NCI-H1694 (cell line): ENCODE measurements at places on chromosomes 6 and 20.

DNA sequence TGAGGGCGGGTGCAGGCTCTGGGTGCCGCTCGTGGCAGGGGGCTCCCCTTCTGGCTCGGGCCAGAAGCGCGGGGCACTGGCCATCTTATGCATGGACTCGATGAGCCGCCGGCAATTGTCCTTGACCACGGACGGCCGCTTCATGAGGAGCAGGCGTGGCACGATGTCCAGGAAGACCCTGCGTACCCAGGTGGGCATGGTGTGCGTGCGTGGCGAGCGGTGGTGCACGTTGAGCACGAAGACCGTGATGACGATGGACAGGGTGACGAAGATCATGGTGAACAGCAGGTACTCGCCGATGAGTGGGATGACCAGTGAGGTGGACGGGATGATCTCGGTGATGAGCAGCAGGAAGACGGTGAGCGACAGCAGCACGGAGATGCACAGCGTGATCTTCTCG is 11.0 kb downstream of the CHRNA4 start:
- DNase-seq: no peak

- DNase-seq: no peak
These were observed 34.4 kb downstream of the ADGRG6 start for GRCh38 chr6:142336183-142336582.

- DNase-seq: no peak
These were observed 131.3 kb upstream of the GMDS start for GRCh38 chr6:2376429-2377355.

DNA sequence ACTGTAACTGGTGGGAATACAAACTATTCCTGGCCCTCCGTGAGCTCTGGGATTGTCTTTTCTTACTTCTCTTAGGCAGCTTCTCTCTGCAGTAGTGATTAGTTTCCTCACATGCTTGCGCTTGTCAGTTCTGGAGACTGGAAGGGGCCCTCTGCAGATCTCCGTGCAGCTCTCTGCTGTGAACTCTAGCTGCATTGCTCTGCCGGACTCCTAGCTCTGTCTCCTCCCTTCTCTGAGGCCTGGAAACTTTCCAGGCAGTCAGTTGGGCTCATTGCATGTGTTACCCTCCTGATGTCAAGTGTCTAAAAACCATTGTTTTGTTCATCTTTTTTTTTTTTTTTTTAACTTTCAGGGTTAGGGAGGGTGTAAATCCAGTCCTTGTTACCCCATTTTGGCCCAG is 102.3 kb downstream of the CTNNBL1 start:
- no peak for DNase-seq

GRCh38 chr6:25034431-25034921 is 98.7 kb upstream of the RIPOR2 start:
- no peak for DNase-seq

DNA sequence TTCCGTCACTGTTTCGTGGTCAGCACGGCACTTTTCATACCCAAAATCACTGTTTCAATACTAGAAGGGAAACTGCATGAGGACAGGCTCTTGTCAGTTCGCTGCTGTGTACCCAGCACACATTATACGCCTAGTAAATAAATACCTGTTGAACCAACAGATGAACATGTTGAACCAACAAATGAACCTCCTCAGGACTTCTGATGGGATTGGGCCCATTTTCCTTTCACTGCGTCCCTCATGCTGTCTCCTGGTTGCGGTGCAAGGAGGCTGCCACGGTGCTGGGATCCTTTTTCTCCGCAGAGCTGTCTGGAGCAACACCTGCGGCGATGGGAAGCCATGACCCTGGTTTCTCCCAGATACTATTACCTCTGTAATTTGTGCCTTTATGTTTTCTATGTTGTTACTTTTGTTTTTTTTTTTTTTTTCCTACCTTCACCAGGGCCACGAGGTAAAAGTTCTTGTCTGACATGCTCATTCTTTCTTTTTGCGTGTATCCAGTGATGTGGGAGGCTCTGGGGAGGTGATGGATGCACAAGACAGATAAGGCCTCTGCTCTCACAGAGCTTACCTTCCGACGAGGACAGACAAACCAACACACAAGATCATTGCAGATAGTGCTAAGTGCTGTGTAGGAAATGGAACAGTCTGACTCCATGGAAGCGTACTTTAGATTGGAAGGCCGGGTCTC is 1.1 kb downstream of the VAPB start:
- DNase-seq: no peak

GRCh38 chr6:22917344-22917743 is 348.0 kb downstream of the HDGFL1 start:
- no peak for DNase-seq

GRCh38 chr6:15550546-15551123 is 112.2 kb downstream of the DTNBP1 start:
- no peak for DNase-seq

- DNase-seq: no peak
These were observed 260.6 kb downstream of the PRL start for GRCh38 chr6:22036275-22036674.

DNA sequence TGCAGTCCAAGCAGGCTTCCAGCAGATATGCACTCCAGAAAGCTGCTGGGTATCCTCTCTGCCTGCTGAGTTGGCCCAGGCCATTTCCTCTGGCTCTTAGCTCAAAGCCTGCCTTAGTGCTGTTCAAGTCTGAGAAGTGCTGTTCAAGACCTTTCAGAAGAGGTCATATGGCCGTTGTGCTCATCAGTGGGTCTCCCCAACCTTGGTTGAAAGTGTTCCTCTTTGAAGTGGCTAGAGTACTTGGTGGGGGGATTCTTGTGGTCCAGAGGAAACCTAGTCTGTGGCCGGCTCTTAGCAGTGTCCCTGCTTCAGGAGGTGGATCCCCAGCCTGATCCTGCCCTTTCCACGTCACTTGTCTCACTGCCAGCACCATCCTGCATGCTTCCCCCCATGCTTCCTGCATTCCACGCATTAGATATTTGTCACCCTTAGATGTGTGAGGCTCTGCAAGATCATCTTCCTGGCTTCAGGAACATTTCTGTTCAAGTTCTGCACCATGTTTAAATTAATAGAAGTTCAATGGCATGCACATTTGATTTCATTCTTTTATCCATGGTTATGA is 105.0 kb downstream of the FIG4 start:
- no peak for DNase-seq

- DNase-seq: no peak
These were observed 24.2 kb upstream of the PNPLA1 start for GRCh38 chr6:36245572-36246061.

GRCh38 chr6:32895006-32895345 is 41.0 kb downstream of the PSMB9 start:
- no peak for DNase-seq

- no peak for DNase-seq
These were observed 48.8 kb downstream of the PRL start for GRCh38 chr6:22247916-22248482.

- no peak for DNase-seq
These were observed 7.8 kb downstream of the HCRTR2 start for GRCh38 chr6:55182016-55182650.

DNA sequence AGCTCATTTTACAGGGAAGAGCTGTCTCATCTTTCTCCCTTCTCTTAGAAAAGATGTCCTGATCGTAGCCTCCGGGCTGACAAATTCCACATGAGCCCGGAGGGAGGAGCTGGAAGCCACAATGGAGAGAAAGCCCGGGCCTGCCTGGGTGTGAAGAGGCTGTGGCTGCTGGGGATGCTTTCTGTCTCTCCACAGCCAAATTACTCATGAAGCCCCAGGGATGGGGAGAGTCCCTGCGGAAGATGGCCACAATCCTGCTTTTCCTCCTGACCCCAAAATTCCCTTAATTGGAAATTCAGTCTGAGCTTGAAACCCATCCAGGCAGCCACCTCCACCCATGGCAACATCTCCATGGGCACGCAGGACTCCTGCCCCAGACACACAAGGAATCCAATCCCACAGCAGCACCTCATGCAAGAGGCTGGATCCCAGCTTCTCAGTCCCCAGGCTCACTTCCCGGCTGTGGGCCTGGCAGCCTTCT is 32.4 kb downstream of the JPH2 start:
- DNase-seq: no peak

DNA sequence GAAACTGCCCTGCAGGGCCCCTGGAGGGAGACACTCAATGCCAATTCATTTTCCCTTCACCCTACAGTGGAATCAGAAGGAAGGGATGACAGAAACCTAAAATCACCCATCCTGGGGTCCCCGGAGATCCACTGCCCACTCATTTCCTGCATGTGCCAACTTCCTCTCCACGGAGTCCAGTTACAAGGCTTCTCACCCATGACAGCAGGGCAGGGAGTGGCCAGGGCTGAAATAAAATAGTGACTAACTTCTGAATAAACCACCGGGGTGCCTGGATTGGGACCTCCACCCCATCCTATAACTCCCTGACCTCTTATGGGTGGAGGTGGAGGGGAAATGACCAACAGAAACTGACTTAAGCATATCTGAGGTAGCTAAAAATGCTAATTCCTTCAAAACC is 362.3 kb downstream of the MAFB start:
- no peak for DNase-seq

GRCh38 chr20:15188415-15188814 is 851.0 kb upstream of the FLRT3 start:
- DNase-seq: no peak

DNA sequence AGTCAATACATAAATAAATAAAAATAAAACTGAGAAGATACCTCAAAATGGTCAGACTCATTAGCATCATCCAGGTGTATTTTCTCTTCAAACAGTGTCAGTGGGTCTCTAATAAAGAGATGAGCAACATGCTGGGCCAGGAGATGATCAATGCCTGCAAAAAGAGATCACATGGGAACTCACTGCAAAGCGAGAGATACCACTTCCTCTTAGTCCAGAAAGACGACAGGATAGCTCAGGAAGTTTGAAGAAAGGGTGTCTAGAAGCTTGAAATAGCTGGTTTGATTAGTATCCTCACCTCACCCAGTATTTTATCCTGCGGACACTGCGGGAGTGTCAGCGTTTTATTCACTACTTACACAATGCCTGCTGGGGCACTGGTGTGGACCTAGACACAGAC is 38.0 kb downstream of the GCLC start:
- DNase-seq: no peak

DNA sequence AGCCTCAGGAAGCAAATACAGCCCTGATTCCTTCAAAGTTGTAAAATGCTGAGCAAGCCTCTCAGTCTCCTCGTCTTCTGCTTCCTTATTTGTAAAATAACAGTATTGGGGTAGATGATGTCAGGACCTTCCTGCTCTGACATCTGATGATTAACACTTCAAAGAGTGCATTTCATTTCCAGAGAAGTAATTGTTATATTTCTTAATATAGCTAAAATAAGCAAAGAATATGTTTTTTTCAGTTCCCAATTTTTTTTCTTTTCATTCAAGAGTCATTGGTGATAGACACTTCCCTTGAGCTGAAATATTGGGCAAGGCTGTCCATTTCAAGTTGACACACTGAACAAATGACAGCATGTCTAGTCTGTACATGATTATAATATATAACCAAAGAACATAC is 53.4 kb downstream of the SLX4IP start:
- DNase-seq: no peak

GRCh38 chr20:20677186-20677585 is 35.3 kb downstream of the RALGAPA2 start:
- DNase-seq: no peak

DNA sequence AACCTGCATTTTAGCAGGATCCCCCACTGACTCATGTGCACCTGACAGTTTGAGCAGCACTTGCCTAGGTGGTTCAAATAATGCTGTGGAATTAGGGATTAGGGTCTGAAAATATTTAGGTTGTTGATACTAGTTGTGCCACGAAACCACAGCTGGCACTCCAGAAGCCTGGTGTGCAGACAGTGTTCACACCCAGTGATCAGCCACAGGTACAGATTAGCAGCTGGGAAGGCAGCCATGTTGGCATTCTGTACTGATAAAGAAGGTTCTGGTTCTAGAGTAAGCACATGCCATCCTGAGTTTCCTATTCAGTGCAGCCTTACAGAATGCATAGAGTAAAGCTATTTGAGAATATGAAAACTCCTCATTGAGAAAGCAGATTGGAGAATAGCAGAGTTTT is 30.1 kb downstream of the TMEM74B start:
- no peak for DNase-seq

DNA sequence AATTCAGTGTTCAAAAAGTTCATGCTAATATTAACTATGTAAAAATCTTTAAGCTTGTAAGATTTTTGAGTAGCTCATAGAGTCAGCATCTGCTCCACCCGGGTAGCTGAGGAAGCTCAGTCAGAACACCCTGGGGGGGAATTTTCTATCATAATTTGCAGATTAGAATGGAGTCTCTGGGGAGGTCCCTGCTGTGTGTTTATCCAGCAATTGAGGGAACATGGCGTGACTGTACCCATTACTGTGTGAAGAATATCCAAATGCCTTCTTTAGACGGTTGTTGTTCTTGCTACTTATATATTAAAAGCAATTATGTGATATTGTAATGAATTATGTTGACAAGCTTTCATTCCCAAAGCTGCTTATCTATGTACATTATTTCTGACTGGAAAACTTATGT is 64.8 kb downstream of the AIG1 start:
- DNase-seq: no peak

DNA sequence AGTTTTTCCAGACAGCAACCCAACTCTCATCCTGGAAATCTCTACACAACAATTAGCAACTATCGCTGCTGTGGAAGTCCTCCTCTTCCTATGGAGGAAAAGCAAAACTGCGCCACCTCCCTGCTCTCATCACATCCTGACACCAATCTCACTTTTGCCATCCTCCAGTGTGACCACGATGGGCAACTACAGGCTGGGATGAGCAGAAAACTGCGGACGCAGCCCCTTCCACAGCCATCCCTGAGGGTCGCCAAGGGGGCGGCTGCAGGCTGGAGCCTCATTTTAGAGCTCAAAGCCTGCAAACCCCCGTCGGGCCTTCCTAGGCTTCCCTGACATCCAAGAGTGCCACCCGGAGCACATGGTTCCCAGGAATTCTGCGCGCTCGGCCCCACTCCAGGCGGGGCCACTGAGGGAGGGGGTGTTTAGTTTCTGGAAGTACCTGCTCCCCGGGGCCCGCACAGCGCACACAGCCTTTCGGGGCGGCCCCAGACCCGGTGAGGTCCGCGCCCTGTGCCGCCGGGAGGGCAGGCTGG is 1.2 kb downstream of the TCFL5 start:
- no peak for DNase-seq

DNA sequence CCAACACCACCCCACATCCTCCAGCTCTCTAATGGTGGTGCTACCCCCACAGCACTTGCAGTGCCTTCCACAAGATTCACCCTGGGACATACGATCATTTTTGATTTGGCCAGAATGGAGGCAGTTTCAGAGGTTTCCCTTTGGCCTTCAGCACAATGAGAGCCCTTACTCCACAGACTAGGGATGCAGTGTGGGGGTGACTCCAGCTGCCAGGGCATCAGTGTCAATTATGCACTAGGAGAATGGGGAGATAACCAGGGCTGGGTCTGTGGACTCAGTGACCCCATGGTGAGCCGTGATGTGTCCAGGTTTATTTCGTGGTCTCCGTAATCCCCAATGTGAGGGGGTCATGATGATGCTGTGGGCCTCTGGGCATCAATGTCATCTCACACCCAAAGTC is 31.5 kb upstream of the MICB start:
- DNase-seq: no peak

DNA sequence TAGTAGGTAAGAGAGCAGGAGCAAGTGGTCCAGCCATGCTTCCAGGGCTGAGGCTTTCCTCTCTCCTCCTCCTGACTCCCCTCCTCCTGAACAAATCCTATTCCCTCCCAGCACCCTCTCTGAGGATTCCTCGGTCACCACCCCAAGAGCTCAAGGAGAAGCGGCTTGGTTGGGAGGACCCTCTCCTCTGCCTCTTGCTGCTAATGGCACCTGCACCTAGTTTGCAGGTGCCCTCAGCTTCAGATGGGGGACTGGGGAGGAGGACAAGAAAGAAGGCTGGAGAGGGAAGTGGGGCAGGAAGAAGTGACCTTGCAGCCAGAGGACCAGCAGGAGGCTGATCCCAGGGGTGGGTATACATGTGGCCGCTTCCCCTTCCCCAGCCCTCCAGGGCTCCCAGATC is 17.5 kb downstream of the NCR2 start:
- no peak for DNase-seq

GRCh38 chr20:13865156-13865555 is 80.3 kb downstream of the NDUFAF5 start:
- DNase-seq: no peak
